Activated CD4-positive, alpha-beta T cell treated with anti-CD3 and anti-CD28 coated beads, Interleukin-2, amount 10 ng/mL, durations not matched to agents 7 days and 5 days (primary cell): ENCODE measurements at places on chromosomes 16 and 17.
A peak's percentile ranks its signal among the peaks of the same experiment; 100 is the strongest.

DNA sequence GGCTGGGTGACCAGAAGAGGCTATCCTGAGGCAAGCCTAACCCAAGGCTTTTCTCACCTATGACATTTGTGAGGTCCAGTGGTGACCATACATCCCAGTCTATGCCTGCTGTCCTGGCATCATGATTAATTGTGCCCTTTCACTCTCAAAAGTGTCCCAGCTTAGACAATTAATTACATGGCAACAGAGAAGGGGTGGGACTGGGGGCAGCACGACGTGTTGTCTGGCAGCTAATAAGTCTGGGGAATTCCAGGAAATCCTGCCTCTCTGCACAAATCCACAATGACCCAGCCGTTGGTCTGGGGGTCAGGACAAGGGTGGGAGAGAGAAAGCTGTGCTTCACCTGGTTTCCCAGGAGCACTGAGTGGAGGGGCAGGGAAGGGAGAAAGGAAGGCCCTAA, 14.0 kb upstream of the MTMR4 start:
- no peak for DNase-seq

- DNase-seq = no peak
Measured at GRCh38 chr16:70726892-70727361, 41.1 kb upstream of the MTSS2 start.

DNA sequence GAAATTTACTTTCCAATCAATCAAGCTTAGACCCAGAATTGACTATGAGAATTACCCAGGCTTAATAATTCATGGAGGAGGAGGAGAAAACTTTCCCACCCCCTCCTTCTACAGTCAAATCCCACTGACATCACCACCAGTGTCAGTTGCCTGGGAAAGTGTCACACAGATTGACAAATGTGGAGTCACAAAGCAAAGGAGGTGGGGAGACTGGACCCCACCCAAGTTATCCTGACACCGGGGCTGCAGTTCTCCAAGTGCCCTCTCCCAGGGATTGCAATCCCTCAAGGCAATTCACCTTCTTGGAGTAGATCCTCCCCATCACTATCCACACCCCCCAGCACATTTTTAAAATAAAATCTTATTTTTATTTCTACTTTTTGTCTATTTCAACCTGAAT, 100.2 kb upstream of the CDH11 start:
- DNase-seq = no peak

- peak; percentile 18 for DNase-seq
Measured at GRCh38 chr16:30875871-30876801, 17.7 kb downstream of the BCL7C start.

DNA sequence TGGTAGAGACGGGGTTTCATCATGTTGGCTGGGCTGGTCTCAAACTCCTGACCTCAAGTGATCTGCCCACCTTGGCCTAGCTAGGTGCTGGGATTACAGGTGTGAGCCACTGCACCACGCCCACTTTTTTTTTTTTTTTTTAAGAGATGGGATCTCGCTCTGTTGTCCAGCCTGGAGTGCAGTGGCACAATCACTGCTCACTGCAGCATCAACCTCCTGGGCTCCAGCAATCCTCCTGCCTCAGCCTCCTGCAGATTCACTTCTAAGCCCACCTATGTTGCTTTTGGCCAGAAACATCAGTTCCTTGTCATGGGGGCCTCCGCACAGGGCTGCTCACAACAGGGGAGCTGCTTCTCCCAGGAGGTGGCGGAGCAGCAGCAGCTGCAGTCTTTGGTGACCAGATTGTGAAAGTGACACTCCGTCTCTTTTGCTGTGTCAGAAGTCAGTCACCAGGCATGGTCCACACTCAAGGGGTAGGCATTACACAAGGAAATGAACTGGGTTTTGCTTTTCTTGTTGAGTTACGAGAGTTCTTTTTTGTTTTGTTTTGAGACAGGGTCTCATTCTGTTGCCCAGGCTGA, 4.5 kb upstream of the NME4 start:
- DNase-seq = no peak
